ENCODE measurements at places on chromosomes 1 and 21. TPM values are rescaled to one million over a fixed set of nuclear protein-coding genes. Genes with fewer than 3 reads are reported as not detected.

RNU5D-1 gene
- not detected for total RNA-seq

- no peaks in the 10 kb centered on the region for H3K36me3 ChIP-seq
- no peaks in the 10 kb centered on the region for H3K27me3 ChIP-seq
- H3K27ac ChIP-seq = no peak overlapping the region
- DNase-seq = no peak
- no peaks in the 10 kb centered on the region for H3K4me1 ChIP-seq
These were observed 616.0 kb upstream of the NR5A2 start for GRCh38 chr1:199411506-199411905.

- peak overlapping the region; percentile 60 for H3K27ac ChIP-seq
- peaks cover 61% of the 10 kb centered on the region for H3K4me1 ChIP-seq
- H3K27me3 ChIP-seq = no peaks in the 10 kb centered on the region
- no peak for DNase-seq
These were observed 47.6 kb downstream of the SPSB1 start for GRCh38 chr1:9340172-9340854.

- no peak overlapping the region for H3K27ac ChIP-seq
- no peak for DNase-seq
- H3K27me3 ChIP-seq = no peaks in the 10 kb centered on the region
- H3K4me1 ChIP-seq = no peaks in the 10 kb centered on the region
These were observed 190.0 kb upstream of the C1orf105 start for GRCh38 chr1:172230526-172230925.

DNA sequence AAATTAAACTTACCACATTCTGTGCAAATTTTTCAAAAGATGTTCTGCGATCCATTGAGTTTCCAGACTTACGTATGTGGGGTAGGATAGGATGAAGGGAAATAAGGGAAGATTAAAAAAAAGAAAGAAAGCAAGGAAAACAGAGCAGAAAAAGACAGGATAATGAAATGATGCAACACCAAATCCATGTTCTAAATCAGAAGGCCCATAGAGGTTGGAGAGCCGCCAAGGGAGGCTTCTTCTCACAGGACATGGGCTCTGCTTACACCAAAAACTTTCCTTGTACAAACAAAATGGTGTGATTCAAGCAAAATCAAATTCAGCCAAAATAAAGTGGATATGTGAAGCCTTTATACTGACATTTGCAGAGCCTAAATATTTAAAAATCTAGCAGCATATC, 189.5 kb upstream of the GREM2 start:
- H3K4me3 ChIP-seq = no peak overlapping the region
- no peak overlapping the region for H3K27ac ChIP-seq
- DNase-seq = no peak
- no peaks in the 10 kb centered on the region for H3K27me3 ChIP-seq

GRCh38 chr1:190679983-190680382, 202.3 kb upstream of the BRINP3 start:
- H3K27me3 ChIP-seq = no peaks in the 10 kb centered on the region
- H3K4me3 ChIP-seq = no peak overlapping the region
- no peak overlapping the region for H3K27ac ChIP-seq
- no peaks in the 10 kb centered on the region for H3K4me1 ChIP-seq

DNA sequence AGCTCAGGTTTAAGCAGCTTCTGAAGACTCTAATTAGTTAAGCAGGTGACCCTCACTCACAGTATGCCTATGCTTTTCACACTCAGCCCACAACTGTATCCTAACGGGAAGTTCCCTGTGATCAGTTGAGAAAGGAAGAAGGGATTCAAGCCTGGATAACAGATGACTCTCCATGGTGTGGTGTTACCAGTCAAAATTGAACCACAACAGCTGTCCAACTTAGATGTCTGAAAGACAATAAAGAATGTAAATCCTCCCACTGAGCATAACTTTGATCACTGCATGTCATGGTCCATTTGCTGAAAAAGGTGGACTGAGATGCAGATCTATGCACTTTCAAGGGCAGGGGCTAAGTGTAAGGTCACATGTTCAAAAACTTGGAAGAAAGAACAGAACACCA, 32.3 kb upstream of the DIPK1A start:
- H3K4me1 ChIP-seq = no peaks in the 10 kb centered on the region
- no peaks in the 10 kb centered on the region for H3K27me3 ChIP-seq
- H3K27ac ChIP-seq = no peak overlapping the region
- DNase-seq = no peak

DNA sequence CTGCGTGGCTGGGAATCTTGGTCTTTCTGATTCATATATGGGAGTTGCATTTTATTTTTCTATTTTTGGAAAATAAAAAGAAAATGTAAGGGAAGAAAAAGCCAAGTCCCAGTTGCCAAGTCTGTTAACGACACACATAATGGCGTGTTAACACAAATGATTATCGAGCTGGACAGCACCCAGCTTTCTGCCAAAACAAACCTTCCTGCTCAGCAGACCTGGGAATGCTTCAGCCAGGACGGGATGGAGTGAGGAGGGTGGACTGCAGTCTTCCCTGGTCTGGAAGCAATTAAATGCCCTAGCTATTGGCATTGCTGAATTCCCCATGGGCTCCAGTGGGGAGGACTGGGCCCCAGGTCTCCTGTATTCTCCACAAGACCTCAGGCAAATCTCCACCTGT, 184.2 kb upstream of the USP24 start:
- no peak overlapping the region for H3K4me3 ChIP-seq
- no peak overlapping the region for H3K27ac ChIP-seq
- no peaks in the 10 kb centered on the region for H3K27me3 ChIP-seq
- H3K4me1 ChIP-seq = no peaks in the 10 kb centered on the region
- H3K36me3 ChIP-seq = no peaks in the 10 kb centered on the region

DNA sequence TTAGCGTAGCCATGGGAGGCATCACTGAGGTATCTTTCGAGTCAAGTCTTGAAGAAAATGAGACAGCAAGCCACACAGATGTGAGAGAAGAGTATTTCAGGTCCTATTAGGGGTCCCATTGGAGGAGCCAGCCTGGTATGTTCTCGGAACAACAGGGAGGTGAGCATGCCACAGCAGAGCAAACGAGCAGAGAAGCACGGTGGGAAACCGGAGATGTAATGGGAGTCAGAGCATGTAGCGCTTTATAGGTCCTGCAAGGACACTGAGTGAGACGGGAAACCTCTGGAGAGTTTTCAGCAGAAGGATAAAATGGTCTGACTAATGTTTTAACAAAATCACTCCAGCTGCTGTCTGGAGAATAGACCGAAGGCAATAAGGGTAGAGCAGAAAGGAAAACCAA, 15.9 kb downstream of the H3-3A start:
- no peak for DNase-seq
- no peak overlapping the region for H3K4me3 ChIP-seq
- peaks cover 7% of the 10 kb centered on the region for H3K4me1 ChIP-seq
- no peaks in the 10 kb centered on the region for H3K36me3 ChIP-seq

GRCh38 chr1:57858740-57859139, 434.9 kb upstream of the DAB1 start:
- no peaks in the 10 kb centered on the region for H3K36me3 ChIP-seq
- DNase-seq = no peak
- no peak overlapping the region for H3K27ac ChIP-seq
- H3K4me3 ChIP-seq = no peak overlapping the region

DNA sequence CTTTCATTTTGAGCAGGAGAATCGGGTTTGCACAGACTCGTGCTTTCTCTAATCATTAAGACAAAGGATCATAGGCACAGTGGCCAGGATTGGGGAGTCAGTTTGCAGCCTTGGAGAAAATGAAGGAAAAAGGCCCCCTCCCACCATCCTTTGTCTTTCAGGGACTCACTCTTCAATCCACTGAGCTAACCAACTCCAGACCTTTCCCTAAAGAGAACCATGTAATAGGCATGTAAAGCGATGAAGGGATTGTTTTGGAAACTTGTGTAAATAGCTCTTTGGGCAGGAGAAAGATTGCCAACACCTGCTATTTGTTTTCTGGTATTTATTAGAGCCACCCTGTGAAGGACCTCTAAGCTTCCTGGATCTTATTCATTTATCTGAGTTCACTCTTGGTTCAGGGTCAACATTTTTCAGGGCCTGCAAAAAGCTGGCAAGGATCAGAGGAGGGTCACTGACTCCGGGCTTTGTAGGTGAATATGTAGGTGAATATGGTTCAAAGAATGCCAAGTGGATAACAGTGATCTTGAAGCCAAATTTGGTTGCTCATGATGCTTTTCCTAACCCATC, 192.6 kb upstream of the FGGY start:
- no peaks in the 10 kb centered on the region for H3K36me3 ChIP-seq
- DNase-seq = no peak
- peaks cover 4% of the 10 kb centered on the region for H3K4me1 ChIP-seq
- H3K27ac ChIP-seq = no peak overlapping the region

- no peak overlapping the region for H3K27ac ChIP-seq
- DNase-seq = no peak
- H3K27me3 ChIP-seq = no peaks in the 10 kb centered on the region
- H3K4me3 ChIP-seq = no peak overlapping the region
These were observed 4.9 kb upstream of the ABCA4 start for GRCh38 chr1:94125551-94126514.

DNA sequence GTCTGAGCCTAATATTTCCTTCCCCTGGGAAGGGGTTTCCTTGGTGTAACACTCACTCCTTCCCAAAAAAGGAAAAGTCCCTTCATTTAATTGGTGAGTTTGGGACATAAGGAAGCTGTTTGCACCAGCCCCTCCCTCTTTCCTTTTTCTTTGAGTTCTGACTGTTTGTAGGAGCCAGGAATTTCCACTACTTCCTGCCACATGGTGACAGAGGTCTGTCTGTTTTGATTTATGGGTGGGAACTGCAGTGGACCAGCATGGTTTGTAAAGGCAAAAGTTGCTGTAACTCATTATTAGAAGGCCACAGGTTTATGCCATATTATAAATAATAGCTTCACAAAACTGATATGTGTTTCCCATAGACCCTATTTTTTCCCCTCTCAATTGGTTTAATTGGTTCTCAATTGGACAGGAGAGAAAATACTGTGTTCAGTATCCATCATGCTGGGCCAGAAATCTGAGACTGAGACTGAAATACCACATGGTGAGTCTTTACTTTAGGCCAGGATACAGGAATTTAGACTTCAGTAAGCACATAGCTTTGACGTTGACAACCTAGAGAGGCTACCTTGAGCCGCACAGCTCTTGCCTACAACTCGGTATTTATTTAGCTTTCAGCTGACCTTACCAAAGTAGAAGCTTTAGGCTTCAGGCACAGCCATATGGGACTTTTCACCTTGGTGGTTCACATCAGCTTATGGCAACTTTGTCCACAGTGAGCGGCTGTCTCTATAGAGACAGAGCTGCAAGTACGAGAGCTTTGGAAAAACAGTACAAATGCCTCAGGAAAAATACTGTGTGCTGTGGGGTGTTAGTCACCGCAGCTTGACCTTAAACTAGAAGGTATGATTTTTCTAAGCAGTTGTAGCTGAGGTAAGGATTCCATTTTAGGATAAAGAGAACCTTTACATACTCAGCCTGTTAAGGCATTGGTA, 40.0 kb upstream of the RGS7 start:
- no peak overlapping the region for H3K4me3 ChIP-seq
- no peaks in the 10 kb centered on the region for H3K4me1 ChIP-seq
- H3K36me3 ChIP-seq = no peaks in the 10 kb centered on the region
- no peaks in the 10 kb centered on the region for H3K27me3 ChIP-seq
- no peak for DNase-seq
- H3K27ac ChIP-seq = no peak overlapping the region

All from transverse colon (tissue), 4 donors.